ENCODE measurements at places on chromosomes 7 and 10.

GRCh38 chr10:78041170-78042057 is 7.8 kb downstream of the RPS24 start:
- DNase-seq, result no peak

DNA sequence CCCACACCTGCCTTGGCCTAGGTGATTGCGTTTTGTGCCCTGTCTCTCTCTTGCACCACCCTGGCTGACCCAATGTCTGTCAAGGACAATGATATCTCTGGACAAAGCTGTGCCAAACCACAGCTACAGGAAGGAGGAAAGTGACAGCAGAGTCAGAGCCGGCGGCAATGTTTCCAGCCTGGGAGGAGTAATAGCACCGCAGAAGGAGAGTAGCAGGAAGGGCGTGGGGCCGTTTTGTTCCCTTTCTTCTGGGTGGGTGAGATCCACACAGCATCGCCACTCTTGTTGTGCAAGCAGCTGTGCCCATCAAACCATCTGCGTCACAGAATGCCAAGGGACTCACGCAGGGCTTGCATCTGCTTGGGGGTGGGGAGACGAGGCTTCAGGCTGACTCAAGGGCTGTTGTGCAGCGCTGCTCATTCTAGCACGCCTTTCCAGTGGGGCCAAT is 341.6 kb upstream of the AUTS2 start:
- DNase-seq, result peak; percentile 63

GRCh38 chr10:100969187-100970075 is at the start of gene SEMA4G:
Gene SEMA4G (plus strand): TSS chr10:100969504. CDS start chr10:100972913, 3,409 bp downstream.
- no peak for DNase-seq

DNA sequence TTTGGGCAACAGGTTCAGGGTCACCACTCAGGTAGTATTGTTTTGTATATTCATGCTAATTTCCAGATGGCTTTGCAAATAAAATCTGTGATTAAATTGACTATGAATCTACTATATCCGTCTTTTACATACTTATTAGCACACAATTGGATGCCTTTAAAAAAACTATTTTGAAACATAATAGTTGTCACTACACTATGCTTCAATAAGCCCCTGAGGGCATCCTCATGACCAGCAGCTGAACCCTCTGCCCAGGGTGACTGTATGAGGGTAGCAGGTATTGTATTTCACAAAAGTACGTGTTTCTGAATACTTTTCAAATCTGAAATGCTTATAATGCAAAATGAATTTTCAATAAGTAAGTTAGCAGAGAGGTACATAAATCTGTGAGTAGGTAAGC is 97.3 kb downstream of the DNAH11 start:
- DNase-seq, result no peak

- DNase-seq, result no peak
These were observed 17.1 kb downstream of the FGF8 start for GRCh38 chr10:101758858-101759257.
